Smooth muscle cell of bladder (primary cell): ENCODE measurements at places on chromosomes 3 and 15. TPM values are rescaled to one million over a fixed set of nuclear protein-coding genes. Genes with fewer than 3 reads are reported as not detected.

Gene HRG
- under 0.01 TPM in 1 of 2 replicates, not detected in the other for total RNA-seq

Gene C3orf85
- not detected in 2 replicates for total RNA-seq

Gene SCG5
- total RNA-seq: 9.1 and 13.7 TPM in 2 replicates

Gene C2CD4A
- not detected in 2 replicates for total RNA-seq

Gene CCR8
- total RNA-seq: not detected in 2 replicates

Gene SLC51A
- not detected in 2 replicates for total RNA-seq

Gene SLC24A5
- not detected in 2 replicates for total RNA-seq

Gene BTLA
- under 0.01 TPM in 1 of 2 replicates, not detected in the other for total RNA-seq

Gene CCDC39
- total RNA-seq: not detected in 2 replicates

Gene OPA1
- total RNA-seq: 68.3 and 72.1 TPM in 2 replicates

Gene EPHA3
- 3.9 and 5.7 TPM in 2 replicates for total RNA-seq

Gene PATL2
- total RNA-seq: 0.28 and 0.43 TPM in 2 replicates

Gene FRMD4B
- 0.14 and 0.28 TPM in 2 replicates for total RNA-seq

Gene PAK6
- total RNA-seq: not detected in 2 replicates

Gene PRTG
- 1.6 and 2.4 TPM in 2 replicates for total RNA-seq

Gene MYL3
- total RNA-seq: not detected in 2 replicates

Gene UBP1
- total RNA-seq: 35.3 and 47.4 TPM in 2 replicates

Gene ITIH4
- total RNA-seq: 1.2 and 1.6 TPM in 2 replicates

Gene EPHA6
- total RNA-seq: under 0.01 and 0.18 TPM in 2 replicates

Gene RASGRP1
- 0.37 and 0.43 TPM in 2 replicates for total RNA-seq
